ENCODE measurements at places on chromosomes 1 and 21.
A peak's percentile ranks its signal among the peaks of the same experiment; 100 is the strongest.

DNA sequence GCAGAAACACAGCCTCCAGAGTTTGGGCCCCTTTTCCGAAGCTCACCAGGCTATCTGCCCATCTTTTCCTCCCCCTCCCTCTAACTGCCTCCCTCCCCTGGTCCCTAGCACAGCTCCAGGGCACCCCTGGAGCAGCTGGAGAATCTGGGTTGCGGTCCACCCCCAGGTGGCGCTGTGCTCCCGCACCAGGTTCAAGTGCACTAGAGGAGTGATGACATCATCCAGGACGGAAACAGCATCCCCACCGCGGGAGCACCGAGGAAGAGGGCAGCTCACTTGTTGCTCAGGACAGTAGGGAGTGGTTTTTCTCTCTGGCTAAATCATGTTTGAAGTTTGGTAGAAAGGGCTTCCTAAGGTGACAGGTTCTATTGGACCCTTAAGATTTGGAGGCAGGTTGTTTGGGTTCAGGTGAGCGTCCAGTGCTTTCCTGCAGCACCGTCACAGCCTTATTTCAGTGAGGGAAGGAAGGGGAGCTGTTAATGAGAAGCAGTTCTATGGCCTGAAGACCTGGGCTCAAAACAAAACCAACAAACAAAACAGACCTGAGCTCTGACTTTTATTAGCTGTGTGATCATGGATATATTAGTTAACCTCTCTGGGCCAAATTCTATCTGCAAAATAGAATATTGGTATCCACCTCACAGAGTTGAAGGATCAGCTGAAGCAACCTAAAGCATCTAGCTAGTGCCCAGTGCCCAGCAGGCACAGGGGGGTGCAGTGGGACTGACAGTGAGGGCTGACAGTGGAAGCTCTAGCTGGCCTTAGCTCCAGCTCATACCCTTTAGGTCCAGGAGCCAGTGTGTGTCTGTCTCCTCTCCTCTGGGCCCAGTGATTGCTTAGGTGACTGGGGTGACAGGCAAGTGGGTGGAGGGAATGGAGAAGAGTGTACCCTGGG is 7.5 kb downstream of the SHISA4 start:
- DNase-seq = peak; percentile 95

GRCh38 chr1:167446966-167447365 is 71.4 kb downstream of the CD247 start:
- no peak for DNase-seq

DNA sequence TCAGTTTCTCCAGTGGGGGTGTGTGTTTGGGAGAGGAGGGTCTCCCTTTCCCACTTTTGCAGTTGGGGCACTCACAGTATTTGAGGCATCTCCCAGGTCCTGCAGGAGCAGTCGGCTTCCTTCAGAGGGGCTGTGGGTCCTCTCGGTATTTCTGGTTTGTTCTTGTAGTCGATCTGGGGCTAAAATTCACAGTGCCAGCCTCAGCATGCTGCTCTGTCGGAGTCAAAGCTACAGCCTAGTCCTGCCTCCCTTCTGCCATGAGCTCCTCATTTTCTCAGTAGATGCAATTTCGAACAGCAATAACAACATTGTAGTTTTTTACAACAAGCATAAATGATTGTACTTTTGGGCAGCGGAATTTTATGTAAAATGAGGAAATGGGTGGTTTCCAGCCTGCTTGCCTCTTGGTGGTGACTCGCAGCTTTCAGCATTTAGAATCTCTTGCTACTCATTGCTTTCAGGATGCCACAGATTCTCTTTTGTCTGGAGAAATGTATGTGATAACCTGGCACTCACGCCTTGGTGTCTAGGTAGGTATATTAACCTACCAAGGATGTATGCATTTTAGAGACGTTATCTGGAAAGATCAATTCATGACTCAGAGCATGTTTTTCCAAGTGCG is 82.4 kb upstream of the C21orf91 start:
- DNase-seq = no peak

DNA sequence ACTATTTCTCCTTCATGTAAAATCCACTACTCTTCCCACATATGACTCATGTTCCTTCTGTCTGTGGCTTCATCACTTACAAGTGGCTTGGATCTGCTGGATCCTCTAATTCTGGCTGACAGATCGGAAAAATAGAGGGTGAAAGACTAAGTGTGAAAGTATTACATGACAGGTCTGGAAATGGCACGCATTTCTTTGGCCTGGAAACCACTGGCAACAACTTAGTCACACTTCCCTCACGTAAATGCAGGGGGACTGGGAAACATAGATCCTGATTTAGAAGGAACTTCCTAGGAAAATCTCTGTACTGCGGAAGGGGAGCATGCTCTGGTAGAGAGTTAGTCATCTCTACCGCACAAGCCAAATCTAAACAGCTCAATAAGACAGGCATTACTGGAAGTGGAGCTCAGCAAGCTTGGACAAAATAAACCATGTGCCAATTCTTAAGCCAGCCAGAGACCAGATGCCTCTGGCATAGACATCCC is 305.4 kb upstream of the PTBP2 start:
- no peak for DNase-seq

DNA sequence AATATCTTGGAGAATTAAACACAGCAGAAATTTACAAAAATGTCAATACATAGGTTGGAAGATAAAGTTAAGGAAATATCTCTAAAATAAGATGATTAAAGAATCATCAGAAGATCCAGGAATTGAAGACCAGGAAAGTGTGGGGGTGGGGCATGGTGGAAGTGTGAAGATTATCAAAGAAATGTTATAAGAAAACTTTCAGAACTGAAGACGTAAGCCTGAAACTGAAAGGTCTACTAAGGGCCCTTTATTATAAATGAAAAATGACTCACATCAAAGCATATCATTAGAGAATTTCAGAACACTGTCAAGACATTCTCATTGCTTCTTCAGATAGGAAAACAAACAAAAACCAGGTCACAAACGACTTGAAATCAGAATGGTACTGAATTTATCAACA is 92.4 kb upstream of the DPT start:
- DNase-seq = no peak

DNA sequence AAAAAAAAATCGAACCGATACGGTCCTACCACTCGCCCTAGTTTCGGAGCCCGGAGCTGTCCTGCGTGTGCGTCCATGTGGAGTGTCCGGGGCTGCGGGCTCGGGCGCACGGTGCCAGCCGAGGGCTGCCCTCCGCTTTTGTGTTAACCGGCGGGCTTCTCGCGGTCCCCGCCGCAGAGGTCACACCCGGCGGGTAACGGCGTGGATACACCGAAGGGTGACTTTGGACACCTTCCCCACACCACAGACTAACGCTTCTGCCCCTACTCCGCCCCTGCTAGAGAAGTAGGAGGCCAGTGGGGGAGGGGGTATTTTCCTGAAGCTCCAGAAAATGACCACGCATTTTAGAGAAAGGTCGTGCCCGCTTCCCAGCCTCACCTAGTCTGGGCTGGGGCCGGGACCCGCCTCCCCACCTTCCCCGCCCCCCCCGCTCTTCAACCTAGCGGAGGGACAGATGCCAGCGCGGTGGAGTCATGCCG is 609 bp upstream of the ATF3 start:
- DNase-seq = no peak

DNA sequence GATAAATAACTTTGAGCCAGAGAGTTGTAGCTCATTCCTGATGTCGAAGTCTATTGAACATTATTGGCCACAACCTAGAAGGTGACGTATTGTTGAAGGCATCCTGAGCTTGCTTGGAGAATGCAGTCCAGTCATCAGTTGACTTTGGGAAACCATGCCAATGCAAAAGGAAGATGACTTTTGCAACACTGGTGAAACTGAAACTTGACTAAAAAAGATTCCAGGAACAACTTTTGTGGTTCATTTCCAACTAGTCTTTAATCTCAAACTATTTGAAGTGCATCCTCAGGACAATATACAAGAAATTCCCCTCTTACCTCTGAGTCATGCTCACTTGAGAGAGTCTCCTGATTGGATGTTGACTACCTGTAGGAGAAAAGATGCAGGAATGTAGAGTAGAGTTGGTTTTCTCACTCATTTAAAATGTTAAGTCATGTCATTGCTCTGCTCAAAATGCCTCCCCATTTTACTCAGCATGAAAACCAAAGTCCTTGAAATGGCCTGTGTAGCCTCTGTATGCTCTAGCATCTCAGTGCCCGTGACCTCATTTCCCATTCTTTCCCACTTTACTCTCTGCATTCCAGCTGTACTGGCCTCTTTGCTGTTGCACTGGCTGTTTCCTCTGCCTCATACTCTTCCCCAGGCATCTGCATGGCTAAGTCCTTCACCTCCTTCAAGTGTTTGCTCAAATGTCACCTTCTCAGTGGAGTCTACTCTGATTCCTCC is 24.4 kb upstream of the LEPR start:
- DNase-seq = no peak

GRCh38 chr1:25209516-25209915 is 22.8 kb downstream of the SYF2 start:
- no peak for DNase-seq

DNA sequence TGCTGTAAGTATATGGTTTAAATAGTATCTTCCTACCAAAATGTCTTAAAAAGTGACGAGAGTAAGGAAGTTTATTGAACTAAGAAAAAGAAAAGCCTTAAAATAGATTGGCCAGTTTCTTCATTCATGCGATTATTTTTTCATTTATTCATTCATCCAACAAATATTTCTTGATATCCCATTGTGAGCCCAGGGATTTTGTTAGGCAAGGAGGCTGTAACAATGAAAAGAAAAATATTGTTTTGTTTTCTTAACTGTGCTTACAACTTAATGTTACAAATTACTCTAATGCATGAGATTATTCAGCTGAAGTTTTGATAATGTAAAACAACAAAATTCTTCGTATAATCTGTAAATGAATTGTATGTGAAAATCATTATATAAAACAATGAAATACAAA is 882.0 kb downstream of the LTN1 start:
- no peak for DNase-seq

DNA sequence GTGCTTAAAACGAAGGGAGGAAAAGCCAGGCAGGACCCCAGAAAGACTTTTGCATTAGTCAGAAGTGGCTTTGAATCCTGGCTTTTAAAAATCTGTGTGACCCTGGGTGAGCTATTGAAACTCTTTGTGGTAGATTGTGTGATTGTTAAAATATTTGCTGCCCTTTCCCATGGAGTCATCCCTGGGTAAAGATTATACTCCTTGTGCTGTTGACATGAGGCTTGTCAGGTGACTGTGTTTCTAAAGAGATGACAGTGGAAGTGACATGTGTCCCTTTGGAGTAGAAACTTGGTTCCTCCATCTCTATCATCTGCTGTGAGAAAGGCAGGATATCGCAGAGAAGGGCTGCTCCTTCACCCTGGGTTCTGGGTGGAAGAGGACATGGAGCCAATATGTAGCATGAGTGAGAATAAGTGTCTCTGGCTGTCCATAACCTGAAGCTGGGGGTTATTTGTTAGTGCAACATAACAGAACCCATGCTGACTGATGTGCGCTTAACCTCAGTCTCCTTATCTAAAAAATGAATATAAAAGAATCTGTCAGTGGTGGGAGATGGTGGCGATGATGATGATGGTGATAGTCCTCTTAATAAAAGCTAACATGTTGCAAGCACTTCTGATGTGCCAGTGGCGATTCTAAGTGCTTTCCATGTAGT is 187.6 kb downstream of the RHOU start:
- DNase-seq = no peak

All from mesenteric fat pad (tissue), 1 donor.